ENCODE measurements at places on chromosomes 5 and 9. TPM values are rescaled to one million over a fixed set of nuclear protein-coding genes. Genes with fewer than 3 reads are reported as not detected.

DNA sequence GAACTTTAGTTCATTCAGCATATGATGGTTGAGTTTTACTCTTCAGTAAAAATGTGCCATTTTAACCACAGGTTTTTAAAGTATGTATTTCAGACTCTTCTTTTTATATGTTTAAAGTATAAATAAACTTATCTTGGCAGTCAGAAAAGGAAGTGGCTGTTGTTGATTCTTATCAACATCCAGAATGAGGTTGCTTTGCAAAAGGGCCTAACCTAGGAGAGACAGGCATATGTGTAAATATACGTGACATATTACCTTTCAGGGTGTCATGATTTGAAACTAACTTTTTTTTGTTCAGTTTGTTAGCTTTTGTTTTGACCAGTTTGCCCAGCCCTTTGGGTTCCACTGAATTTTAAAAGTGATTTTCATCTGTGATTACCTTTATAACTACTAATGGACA lies 7.4 kb downstream of the SMARCA2 start:
- peak; percentile 34 for DNase-seq

The FAM120AOS gene
- 34.9 TPM for total RNA-seq

- no peak for DNase-seq
Measured at GRCh38 chr9:29422438-29422837, 1849.2 kb upstream of the C9orf72 start.

GRCh38 chr9:87201351-87201751 lies 254.0 kb upstream of the GAS1 start:
- DNase-seq = no peak

- DNase-seq = no peak
Measured at GRCh38 chr5:67200809-67201562, 4.4 kb upstream of the CD180 start.

The CAMSAP1 gene
- 20.1 TPM for total RNA-seq

The ELAVL2 gene
- 0.47 TPM for total RNA-seq

The PHF24 gene
- not detected for total RNA-seq
